ENCODE measurements at places on chromosomes 3 and 15. TPM values are rescaled to one million over a fixed set of nuclear protein-coding genes. Genes with fewer than 3 reads are reported as not detected.

DNA sequence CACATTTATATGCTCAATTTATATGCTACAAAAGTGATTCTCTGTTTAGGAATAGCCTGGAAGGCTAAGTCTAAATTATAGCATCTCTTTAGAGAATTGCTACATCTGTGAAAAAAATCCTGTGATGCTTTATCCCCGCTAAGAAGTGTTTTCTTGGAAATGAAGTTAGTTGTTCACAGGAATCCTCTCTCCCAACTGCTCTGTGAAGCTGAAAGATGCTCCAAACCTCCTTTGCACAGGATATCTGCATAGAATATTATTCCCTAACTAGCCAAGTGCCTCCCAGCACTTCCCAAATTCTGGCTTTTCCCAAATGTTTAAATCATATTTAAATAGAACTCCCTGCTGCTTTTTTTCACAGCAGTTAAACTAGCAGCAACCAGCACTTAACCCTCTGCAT is 132.2 kb downstream of the SRGAP3 start:
- DNase-seq = no peak

DNA sequence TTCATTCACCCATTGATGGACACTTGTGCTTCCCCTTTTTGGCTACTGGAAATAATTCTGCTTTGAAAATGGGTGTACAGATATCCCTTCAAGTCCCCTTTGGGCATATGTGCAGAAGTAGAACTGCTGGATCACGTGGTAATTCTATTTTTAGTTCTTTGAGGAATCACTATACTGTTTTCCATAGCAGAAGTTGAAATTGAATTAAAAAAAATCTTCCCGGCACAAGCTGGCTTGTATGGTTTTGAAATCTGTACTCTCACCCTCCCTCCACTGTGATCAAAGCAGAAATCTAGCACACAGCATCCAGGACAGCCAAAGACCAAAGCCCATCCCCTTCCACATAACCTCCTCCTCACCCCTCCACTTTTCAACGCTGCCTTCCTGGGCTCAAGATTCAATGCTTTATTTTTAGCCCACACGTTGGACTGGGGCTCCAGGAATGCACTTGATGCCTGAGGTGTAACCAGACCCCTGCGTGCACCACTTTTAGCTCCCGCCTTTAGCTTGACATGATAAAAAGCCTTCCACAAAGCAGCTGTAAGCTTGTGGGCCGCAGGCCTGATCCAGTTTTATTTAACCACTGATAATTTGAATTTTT is 29.9 kb downstream of the TMEM40 start:
- no peak for DNase-seq

- no peak for DNase-seq
Measured at GRCh38 chr3:21944251-21944650, 193.2 kb upstream of the ZNF385D start.

- DNase-seq = no peak
Measured at GRCh38 chr3:112004669-112005068, 5.9 kb downstream of the TAGLN3 start.

GRCh38 chr3:29412110-29412509 is 131.2 kb downstream of the RBMS3 start:
- peak; percentile 42 for DNase-seq

DNA sequence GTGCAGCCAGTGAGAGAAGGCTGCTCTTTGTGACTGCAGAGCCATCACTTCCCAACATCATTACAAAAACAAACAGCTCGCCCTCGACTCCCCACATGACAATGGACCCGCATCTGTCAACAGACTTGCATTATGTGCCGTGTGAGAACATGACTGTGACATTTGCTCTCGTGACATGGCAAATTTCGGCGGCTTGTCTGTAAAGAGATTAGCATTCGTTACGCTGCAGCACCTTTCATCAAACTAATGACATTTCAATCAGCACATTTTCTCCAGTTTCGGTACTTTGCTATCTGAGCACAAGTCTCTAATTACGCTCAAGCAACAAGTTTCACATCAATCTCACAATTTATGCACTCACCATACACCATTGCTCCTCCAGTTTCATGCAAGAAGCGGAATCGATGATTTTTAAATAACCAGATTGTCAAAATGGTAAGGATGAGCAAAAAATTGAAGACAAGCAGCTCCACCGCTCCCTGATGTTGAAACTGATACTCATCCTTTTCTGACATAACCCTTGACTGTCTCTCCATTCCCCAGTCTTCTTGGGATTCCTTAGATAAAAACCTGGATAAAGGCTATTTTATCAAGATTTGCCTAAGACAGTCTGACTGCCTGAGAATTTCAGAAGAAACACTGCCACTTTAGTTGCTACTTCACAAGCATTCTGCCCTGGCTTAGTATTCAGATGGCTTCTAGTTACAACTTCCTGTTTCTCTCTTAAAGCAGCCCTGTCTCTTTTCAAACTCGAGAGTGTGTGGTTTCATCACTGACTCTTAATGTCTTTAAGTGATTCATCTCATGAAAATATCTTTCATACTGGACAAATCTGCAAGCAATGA is at the start of gene SLC9A9:
Gene SLC9A9 (minus strand): TSS at position 682 of the 845 bp plus-strand sequence. CDS start 146 bp downstream, at position 536.
- DNase-seq = peak; percentile 79

GRCh38 chr3:118485693-118486092 is 549.0 kb downstream of the IGSF11 start:
- DNase-seq = no peak

- no peak for DNase-seq
Measured at GRCh38 chr3:25589783-25590258, 74.9 kb downstream of the TOP2B start.

- DNase-seq = no peak
Measured at GRCh38 chr3:184731786-184732537, 20.1 kb upstream of the MAGEF1 start.

SNX33 gene
- 19.5 TPM for total RNA-seq

OR5K2 gene
- total RNA-seq = not detected

DNA sequence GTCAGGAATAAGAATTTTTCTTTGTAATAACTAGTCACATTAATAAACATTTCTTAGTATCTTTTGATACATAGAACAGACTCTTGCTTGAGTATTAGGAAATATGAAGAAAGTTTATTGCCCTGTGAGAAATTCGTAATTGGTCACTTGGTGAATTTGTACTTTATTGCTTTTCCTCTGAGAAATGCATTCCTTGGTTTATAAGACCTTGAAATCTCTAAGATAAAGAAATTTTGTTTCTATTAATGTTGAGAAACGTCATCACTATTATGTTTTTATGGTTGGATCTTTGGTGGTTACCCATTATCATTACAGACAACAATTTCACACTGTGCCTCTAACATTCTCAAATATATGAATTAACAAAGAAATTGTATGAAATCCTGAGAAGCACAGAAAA is 652.0 kb upstream of the NECTIN3 start:
- no peak for DNase-seq

DNA sequence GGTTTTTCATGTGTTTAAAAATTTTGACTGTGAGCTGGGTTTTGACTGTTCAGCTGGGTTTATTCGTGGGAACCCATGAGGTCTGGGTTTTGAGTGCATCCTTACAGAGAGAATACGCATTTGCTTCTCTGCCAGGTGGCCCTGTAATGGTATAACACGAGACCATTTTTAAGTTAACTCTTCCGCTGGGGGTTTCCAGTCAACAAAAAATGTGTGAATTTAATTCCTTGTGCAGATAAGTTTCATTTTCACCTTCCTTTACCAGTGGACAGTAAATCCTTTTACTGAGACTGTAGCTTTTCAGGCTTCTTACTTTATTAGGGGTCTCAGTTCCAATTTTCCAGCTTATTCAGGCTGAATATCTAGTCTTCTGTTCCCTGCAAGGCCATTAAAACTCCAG is 149.6 kb downstream of the OPA1 start:
- DNase-seq = no peak

CFAP91 gene
- 0.77 TPM for total RNA-seq

DNA sequence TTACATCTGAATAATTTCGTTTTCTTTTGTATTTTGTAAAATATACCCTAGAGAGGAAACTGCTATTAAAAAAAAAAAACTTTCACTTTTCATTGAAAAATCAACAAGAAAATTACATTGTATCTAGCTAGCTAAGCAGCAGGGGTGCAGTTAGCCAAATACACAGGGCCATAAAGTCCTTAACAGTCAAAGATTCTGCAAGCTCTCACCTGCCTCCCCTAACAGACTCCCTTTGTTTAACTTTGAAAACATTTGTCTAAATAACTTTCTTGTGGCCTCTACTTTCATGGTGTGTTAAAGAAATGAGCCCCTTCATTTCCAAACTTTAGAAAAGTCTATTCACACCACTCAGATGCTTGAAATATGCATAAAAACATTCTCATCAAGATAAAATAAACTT is 23.3 kb downstream of the CBLB start:
- DNase-seq = no peak

DNA sequence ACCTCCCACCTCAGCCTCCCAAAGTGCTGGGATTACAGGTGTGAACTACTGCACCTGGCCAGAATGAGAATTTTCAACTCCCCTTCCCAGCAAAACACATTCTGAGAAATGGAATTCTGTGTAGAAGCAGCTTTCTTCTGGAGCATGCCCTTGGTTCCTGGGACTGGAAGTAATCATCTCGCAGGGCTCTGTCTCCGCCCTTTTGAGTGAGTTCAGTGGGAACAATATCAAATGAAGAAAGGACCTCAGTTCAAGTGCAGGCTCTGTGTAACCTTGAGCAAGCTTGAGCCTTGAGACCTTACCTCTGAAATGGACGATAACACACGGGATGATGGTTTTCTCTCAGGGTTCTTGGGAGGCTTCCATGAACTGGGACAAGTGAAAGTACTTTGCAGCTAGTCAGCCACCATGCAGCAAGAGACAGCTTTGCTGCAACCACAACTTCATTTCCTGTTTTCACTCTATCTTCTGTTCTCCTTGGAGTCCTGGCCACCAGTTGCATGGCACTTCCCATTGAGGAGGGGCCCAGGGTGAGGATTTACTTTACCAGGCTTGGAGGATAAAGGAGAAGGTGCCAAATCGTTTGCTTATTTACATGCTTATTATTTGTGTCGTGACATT is 35.7 kb upstream of the IGF1R start:
- DNase-seq = no peak

RARRES1 gene
- 93.3 TPM for total RNA-seq

MAP6D1 gene
- total RNA-seq = 0.51 TPM

GRCh38 chr3:111807826-111808225 is 51.2 kb upstream of the PHLDB2 start:
- DNase-seq = no peak

DNA sequence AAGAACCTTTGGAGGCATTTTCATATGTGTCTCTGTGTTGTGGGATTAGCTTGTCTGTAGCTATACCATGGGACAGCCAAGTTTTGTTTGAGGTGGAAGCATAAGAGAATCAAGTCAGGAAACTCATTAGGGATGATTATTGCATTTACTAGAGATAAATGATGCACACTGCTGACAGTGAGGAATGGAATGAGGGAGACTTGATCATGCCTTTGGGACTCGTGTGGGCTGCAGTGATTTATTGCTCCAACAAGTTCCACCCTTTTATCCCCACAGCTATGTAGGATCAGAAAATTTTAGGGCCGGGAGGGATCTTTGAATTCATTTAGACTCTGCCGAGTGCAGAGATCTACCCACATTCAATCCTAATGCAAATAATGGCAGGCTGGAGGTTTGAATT is 16.3 kb downstream of the ZNF385D start:
- peak; percentile 54 for DNase-seq

PCSK6 gene
- 1.0 TPM for total RNA-seq

FAM107A gene
- under 0.01 TPM for total RNA-seq

DNA sequence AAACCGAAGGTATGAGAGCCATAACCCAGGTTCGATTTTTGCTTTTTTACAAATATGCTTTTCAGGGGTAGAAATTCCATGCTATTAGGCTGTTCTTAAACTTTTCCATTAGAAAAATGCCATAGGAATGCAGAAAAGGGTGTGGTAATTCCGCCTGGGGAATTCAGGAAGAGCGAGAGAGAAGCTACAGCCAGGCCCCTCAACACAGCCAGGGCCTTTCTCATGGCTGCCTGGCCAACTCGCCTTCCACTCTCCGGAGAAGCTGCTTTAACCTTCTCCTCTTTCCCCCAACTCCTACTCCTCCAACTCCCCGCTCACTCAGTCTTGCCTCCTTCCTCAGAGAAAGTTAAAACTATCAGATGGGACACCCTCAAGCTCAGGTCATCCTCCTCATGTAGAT is 9.1 kb upstream of the TICRR start:
- DNase-seq = no peak

CCR8 gene
- not detected for total RNA-seq

GRCh38 chr15:67025719-67026609 is 39.4 kb upstream of the SMAD3 start:
- DNase-seq = peak; percentile 66

- no peak for DNase-seq
Measured at GRCh38 chr3:32819551-32820348, 2.0 kb downstream of the TRIM71 start.

DNA sequence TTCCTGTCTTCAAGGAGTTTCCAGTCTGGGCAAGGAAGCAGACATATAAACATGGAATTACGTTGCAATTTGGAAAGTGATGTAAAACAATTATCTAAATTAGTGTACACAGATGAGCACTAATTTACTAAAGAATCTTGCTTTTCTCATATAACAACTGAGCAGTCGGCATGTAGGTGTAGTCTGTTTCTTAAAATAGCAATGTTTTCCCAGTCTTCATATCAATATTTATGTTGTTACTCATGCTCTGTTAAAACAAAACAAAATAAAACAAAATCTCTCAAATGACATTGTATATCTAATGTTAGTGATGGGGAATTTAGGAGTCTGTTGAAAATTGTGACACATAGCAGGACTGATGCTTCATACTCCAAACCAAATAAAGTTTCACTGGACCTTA is 75.6 kb downstream of the SAMMSON start:
- no peak for DNase-seq

NPAP1 gene
- not detected for total RNA-seq

DNA sequence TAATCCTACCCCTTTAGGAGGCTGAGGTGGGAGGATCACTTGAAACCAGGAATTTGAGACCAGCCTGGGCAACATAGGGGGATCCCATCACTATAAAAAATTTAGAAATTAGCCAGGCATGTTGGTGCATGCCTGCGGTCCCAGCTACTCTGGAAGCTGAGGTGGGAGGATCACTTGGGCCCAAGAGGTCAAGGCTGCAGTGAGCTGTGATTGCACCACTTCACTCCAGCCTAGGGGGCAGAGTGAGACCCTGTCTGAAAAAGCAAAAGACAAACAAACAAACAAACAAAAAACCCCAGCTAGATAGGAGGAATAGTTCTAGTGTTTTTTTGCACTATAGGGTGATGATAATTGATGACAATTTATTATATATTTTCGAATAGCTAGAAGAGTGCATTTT is 70.6 kb upstream of the CHRNB4 start:
- DNase-seq = no peak
